ENCODE measurements at places on chromosomes 4 and X.

DNA sequence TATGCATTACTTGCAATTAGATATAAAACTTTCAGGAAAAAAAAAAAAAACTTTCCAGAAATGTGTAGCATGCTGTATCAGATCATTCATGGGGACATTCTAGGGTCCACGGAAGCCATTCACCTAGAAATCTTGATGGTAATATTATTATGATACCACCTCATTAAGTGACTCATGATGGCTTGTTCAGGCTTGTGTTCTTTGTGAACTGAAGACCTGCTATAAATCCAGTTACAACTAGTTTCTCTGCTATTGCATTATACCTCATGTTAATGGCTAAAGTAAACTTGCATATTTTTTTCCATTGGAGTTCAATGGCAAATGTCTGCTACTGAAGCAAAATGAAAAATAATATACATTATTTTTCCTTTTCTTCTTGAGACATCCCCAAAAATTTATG is 35.3 kb upstream of the PTPN13 start:
- DNase-seq, result no peak

- no peak for DNase-seq
Observed at GRCh38 chr4:148162991-148163390, 279.2 kb downstream of the NR3C2 start.

DNA sequence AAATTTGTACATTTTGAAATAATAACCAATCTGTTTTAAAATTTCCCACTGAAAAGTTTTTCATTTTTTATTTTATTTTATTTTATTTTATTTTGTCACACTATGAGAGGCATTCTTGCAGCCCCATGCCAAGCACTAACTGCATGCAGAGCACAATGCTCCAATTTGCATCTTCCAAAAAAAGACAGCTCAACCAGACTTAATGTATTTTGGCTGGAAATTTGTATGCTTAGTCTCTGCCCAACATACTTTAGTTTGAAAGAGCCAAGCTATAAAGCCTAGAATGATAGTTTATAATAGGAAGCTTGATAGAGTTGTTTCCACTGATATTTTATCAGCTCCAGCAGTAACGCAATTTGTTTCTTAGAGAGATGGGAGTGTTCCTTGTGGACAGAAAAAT is 235.5 kb downstream of the GALNTL6 start:
- no peak for DNase-seq

DNA sequence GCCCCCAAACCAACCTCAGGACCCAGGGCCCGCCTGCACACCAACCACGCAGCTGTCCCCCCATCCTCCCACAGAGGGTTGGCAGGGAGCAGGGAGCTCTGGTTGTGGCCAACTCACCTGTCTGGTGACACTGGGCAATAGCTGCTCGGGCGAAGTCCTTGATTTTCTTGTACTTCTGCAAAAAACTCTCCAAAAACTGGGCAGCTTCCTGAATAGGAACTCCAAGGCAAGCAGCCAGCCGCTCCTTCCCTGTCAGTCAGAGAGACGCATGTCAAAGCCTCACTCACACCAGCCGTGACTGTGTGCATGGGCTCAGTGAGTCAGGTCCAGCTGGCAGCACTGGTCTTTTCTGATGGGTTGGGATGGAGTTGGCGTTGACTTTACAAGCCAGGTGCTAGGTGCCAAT is 26.4 kb downstream of the NAT8L start:
- DNase-seq, result no peak

- DNase-seq, result no peak
Observed at GRCh38 chr4:146472404-146472803, 49.3 kb downstream of the SLC10A7 start.

GRCh38 chrX:102515975-102516941 is at the start of gene TMSB15A:
Gene TMSB15A (minus strand): TSS chrX:102516739.
- DNase-seq, result no peak

GRCh38 chr4:78818530-78819079 is 42.5 kb downstream of the BMP2K start:
- DNase-seq, result no peak

DNA sequence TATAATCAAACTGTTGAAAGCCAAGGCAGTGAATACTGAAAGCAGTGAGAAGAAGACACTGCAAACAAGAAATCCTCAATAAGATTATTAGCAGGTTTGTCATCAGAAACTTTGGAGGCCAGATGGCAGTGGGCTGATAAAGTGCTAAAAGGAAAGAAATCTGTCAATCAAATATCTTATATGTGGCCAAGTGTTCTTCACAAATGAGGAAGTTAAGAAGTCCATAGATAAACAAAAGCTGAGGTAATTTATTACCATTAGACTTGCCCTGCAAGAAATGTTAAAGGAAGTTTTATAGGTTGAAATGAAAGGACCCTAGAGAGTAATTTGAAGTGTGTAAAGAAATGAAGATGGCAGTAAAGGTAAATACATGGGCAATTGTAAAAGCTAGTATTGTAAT is 586.6 kb downstream of the RAPGEF2 start:
- no peak for DNase-seq

GRCh38 chr4:28686618-28687017 is 1826.0 kb downstream of the STIM2 start:
- peak; percentile 7 for DNase-seq

DNA sequence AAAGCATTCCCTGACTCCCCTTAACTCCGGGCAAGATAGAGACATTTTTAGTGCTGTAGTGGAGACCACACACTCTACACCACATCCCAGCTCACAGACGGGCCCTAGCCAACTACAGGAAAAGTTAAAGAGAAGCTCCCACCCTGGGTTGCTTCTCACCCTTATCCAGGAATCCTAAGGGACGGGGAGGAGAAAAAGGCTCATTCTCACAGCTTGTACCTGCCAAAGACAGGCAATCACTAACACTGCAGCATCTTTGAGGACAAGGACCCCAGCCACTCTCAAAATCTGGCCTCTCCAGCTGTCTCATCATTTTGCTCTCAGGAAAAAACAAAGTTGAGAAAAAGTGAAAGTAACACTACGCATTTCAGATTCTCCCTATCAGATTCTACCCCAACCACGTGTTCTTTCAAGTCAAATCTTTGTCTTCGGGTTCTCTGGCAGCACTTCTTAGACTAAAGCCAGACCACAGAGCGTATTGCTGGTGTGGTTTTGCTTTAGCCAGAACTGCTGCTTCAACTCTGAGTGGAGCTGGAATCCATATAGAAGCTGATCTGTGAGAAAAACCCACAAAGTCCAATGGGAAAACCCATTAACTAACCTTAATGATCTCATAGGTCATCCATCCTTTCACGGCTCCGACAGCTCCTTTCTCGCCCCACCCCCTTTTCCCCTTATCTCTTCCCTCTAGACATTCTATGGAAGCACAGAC is 605.9 kb upstream of the DIPK2B start:
- no peak for DNase-seq

DNA sequence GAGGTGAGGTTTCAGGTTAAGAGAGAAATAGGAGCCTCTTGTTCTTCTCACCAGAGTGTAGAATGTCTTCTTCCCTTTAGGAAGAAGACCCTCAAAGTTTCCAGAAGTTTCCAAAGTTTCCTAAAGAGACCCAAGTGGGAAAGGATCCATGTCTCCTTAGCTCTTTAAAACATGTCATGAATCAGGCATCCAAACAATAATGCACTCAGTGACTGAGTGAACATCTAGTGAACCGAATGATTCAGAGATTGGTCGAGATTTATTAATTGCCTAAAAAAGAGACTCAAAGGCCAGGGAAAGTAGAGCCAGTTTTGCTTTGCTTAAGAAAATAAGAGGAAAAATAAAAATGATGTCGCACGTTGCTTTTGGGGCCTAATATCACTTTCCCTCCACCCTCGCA is 29.4 kb downstream of the FGF5 start:
- DNase-seq, result no peak

- DNase-seq, result peak; percentile 71
Observed at GRCh38 chrX:130330706-130331105, 9.0 kb upstream of the SLC25A14 start.

DNA sequence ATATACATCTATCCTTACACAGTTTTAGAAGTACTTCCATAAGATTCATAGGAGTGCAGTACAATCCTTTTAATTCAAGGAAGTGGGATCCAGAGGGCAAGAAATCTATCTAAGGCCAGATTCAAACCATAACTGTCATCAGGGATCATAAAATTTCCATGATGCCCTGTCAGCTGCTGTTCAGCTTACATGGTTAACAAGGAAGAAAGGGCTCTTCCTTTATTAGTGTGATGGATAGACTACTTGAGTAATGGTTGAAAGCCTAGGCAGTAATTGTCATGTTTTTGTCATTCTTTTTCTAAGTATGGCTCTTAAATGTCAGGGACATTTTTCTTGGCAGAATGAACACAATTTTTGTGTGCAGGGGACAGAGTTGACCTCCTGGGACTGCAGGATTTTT is 159.8 kb upstream of the CXCL13 start:
- no peak for DNase-seq

GRCh38 chr4:156623376-156623775 is 348.2 kb downstream of the PDGFC start:
- no peak for DNase-seq

Data from RKO (cell line).